ENCODE measurements at places on chromosomes 5 and 9.

- no peak for DNase-seq
These were observed 6.1 kb upstream of the CFAP157 start for GRCh38 chr9:127700594-127701255.

DNA sequence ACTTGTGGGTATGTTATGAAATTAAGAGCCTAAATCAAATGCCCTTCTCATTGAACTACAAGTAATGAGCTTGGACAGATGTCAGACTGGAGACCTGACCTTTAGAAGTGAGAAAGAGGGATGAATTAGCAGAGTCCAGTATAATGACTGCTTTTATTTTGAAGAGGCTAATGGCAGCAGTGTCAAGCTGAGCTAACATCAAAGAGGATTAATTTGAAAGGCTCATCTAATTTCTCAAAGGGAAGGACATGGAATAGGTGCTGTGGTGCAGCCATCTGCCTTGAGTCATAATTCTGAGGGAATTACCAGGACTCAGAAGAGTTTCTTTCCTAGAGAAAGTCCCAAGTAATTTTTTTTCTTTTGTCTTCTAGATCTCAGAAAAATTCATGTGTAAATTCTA lies 57.6 kb downstream of the FAM81B start:
- DNase-seq = no peak

DNA sequence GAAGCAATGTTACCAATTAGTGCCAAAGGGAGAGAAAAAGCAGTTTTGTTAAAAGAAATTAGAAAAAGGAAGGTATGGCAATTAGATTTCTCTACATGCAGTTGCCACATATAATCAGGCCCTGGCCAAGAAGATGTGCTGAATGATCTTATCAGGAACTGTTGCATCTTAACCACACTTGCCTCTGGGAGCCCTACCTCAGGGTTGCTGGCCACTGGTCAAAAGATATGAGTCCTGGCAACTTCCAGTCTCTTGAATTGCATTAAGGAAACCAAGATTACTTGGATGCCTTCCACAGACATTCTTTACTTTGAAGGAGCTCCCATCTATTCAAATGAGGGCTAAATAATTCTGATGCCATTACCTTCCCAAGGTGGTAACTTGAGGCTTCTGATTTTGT lies 60.4 kb downstream of the TNC start:
- DNase-seq = no peak

DNA sequence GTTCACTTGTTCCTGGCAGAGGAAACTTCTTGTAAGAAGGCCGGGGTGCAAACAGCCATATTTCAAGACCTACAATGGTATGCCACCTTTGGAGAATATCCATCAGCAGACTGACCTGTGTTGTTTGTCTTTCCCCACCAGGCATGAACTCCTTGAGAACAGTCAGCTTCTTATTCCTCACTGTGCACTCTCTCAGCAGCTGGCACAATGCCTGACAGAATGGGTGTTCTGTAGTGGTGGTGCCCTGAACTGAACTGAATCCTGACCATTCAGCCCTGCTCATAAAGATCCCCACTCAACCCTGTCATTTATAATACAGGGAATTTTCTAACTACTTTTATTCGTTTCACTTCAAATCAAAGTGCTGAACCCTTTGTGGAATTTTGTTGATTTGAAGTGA lies 206.9 kb downstream of the COX7C start:
- no peak for DNase-seq

DNA sequence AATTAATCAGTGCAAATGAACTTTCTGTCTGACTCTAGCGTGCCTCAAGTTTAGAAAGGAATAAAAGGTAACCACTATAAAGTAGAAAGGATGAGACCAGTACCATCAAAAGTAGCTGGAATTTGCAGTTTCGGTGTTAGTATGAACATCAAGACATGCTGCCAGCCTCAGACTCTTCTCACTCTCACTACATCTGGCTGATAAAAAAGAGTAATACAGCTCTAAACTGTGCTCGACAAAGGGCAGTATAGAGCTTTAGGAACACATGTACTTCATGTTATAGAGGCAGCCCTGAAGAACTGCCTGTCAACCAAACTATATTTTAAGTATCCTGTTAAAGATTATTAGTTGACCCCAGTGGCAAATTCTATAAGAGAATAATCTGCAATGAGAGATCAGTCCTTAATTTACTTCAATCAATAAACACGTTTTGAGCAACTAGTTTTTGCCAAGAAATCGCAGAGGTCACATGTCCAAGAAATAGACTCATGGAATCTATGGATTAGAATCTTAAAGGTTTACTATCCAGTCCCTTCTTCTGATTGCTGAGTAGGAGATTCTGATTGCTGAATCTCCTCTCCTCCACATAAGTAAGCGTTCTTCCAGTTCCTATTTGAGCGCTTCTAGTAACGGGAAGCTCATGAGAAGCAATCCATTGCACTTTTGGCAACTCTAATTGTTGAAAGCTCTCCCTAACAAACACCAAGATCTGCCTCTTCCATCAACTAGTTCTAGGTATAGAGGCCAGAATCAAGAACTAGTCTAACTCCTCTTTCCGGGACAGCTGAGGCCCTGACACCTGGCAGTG lies 941 bp downstream of the XPA start:
- DNase-seq = no peak

DNA sequence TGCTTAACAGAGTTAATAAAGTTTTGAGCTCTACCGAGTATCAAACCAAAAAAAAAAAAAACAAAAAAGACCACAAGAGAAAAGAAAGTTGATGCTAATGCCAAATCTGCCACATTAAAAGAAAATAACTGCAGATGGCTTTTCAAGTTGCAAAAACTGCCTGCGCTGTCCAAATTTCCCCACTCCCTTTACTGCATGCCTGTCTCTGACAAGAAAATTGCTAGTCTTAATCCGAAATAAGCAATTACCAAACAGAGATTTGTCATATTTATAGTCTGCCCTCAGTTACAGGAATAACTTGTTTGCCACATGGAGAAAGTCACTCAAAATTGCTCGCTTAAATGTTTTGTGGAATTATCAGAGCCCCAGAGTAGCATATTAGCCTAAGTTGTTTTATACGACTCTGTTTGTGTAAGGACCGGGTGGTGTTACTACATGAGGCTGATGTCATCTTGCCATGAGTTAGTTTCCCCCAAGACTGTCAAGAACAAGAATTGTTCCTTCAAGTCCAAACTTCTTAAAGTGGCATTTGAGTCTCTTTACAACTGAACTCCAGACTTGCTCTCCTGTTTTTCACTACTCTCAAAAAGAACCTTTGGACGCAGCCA lies 160.9 kb downstream of the CEP120 start:
- DNase-seq = no peak

- DNase-seq = no peak
These were observed 103.5 kb upstream of the DPYSL3 start for GRCh38 chr5:147613359-147613758.

GRCh38 chr5:150345716-150346115 lies 11.8 kb upstream of the TCOF1 start:
- no peak for DNase-seq

- no peak for DNase-seq
These were observed 139.6 kb downstream of the RASEF start for GRCh38 chr9:82923092-82923911.

DNA sequence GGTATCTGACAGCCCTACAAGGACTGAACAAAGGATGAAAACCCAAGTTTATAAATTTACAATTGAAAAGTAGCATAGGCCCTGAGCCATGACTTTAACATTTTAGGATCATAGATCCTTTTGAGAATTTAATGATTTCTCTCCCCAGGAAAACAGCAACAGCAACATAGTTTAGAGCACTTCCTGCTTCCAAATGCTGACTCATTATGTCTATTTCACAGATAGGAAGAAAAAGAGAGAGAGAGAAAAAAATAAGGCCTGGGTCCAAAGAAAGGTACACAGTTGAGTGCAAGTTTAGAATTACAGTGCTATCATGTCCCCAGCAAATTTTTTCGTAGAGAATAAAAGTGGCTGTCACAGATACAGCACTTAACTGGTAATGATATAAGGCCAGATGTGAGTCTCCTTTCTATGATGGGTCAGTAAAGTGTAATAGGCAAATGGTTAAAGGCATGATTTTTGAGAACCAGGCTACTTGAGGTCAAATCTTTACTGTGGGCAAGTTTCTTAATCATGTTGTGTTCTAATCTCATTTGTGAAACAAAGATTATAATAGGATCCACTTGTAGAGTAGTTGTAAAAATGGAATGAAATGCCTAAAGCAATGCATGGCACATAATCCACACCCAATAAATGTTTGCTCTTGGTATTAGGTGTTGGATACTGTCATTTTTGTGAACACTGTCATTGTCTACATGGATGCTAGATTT lies 12.3 kb upstream of the PPP2R2B start:
- DNase-seq = no peak

DNA sequence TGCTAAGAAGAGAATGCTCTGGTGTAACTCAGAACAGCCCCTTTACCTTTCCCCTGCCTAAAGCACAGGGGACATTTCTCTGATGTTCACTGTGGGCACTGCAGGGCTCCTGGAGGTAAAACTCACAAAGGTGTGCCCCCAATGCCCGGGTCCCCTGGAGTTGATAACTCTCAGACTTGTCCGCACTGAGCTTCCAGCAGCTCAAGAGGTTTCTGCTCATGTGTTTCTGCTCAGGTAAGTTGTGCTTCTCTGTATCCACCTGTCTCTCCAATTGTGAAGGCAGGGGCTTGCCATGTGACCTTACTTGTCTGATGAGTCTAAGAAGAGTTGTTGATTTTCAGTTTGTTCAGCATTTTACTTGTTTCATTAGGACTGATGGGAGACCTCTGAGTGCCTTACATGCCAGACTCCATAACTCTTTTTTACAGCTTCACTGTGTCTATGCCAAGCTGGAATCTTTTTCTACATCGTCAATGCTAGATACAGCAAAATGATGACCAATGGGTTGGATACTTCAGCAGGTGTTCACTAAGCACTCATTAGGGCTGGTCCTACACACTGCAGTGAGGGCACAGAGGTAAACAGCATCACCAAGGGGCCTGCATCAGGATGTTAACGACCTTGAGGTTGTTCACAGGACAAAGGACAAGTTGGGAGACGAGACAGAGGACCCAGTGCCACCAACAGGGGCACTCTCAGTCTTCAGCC lies 56.4 kb downstream of the MRPL36 start:
- no peak for DNase-seq

- no peak for DNase-seq
These were observed 34.8 kb downstream of the ENC1 start for GRCh38 chr5:74605759-74606158.

DNA sequence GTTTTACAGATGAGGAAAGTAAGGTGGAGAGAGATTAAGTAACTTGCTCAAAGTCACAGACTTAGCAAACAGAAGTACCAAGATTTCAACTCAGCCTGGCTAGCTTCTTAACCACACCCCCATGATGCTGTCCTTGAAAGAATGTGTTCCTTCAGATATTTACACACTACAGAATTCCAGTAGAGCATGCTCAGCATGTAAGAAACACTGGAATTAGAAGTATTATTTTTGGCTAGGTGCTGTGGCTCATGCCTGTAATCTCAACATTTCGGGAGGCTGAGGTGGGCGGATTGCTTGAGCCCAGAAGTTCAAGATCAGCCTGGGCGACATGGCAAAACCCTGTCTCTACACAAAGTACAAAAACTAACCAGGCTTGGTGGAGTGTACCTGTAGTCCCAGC lies 142.4 kb downstream of the EDIL3 start:
- DNase-seq = no peak

DNA sequence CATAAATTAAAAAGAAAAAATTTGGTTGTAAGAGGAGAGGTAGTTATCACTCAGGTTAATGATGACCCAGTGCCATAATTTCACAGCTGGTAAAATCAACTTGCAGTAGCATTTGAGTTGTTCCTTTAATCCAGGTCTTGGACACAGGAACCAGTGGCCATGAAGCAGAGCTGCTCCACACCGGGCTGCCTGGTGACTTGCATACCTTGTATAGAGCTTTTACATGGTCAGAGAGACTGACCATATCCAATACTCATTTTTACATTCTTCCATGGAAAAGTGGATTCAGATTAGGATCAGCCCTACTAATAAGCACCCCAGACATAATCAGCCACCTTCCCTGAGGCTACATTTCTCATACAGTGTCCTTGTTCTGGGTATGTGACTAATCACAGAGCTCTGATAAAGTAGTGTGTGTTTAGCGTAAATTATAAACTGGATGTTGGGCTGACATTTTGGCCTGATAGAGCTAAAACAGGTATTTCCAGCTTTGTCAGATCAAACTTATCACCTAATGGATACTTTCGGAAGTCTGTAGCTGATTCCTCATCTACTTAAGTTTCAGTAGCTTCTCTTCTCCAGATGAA lies 77.0 kb upstream of the ZSWIM6 start:
- no peak for DNase-seq

DNA sequence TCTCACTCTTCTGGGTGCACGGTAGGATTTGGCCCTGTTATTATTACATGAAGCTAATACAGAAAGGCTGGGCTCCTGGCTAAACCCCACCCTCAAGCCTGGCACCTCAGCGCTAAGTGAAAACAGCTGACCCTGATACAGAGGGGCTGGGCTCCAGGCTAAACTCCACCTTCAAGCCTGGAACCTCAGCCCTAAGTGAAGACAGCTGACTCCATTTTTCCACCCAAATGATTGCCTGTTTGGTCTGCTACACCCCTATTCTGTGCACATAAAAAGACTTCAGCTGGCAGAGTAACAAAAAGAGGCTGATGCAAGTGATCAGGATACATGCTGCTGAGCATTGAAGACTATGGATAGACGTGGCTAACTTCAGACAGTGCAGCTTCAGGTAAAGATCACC lies 148.4 kb upstream of the CLINT1 start:
- DNase-seq = no peak

DNA sequence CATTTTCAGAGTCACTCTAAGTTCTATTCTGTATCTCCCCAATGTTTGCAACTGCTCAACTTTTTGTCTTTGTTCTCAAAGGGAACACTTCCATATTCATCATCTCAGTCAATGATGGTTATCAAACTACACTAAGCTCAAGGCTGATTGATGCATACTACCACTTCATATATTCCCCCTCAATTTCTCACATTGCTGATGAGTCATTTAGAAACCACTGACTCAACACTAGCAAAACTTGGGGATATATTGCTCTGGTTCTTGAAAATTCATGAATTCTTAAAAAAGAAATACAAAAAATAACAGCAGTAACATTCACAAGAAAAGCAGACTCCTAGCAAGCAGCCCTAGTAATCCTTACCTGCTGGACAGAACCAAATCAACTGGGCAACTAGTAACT lies 52.2 kb downstream of the ABHD17B start:
- DNase-seq = no peak

DNA sequence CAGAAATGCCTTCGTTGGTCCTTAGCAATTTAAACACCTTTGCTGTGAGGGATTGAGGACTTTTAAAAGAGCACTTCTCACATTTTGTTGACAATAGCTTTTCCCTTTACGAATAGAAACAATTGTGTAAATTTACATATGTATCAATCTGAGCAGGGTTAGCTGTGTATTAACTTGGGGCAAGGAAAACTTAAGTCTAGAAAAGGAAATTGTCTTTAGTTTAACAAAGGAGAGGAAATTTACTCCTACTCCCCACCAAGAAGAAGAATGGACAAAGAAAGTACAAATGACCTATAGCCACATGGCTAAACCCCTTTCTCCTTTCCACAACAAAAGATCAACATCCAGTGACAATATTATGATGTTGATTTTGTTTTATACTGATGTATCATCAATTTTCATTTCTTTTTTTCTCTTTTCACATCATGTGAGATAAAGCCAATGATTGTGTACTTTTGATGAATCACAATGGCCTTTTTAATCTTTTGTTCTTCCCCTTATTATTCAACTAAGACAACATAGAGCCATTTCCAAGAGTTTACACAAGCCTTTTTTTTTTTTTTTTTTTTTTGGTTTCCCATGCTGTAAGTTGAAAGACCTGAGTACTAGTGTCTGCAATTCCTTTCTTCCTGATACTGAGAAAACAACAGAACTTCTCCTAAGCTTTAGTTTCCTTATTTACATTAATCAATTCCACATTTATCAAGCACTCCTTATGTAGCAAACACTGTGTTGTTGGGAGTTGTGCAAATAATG lies 19.0 kb downstream of the FOXB2 start:
- no peak for DNase-seq
